NAMALWA (cell line): ENCODE measurements at places on chromosomes 16 and 17.
A peak's percentile ranks its signal among the peaks of the same experiment; 100 is the strongest.

GRCh38 chr17:72782985-72783701 is 309.3 kb downstream of the SLC39A11 start:
- no peak for DNase-seq

DNA sequence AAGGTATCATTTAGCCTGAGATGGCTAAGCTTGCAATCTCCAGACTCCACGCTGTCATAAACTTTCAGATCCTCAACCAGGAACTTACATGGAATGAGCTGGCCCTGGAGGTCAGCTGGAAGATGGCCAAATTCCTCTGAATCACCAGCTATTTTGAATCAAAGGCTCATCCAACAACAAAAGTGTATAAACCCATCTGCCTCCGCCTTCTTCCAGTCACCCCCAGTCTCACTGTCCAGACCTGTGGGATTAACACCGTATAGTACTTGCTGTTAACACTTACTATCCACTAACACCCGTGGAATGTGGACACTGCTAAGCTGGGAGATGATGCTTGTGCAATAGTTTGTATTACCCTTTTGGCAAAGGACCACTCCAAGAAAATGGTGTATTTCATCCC is 1.9 kb upstream of the LCMT1 start:
- no peak for DNase-seq

GRCh38 chr16:30977502-30977901 is 7.5 kb upstream of the HSD3B7 start:
- DNase-seq, result peak; percentile 57

DNA sequence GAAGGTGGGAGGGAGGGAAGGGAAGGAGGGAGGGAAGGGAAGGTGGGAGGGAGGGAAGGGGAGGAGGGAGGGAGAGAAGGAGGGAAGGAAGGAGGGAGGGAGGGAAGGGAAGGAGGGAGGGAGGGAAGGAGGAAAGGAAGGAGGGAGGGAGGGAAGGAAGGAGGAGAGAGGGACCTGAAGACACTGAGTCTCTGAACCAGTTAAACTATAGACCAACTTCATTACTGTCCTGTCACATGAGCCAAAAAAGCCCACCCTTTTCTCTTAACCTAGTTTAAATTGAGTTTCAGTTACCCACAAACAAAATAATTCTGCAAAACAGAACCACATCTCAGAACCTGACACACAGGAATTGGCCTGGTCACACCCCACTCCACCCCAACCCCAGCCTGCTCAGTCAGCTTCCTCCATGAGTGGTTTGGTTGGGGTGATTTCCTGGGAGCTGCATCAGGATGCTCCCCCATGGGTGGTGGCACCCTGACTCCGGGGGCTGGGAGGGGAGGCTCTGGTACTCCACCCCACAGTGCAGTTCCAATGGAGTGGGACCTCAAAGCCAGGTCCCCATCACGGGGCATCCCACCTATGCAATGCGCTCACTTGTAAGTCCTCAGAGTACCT is 4.7 kb upstream of the PRR29 start:
- DNase-seq, result no peak

DNA sequence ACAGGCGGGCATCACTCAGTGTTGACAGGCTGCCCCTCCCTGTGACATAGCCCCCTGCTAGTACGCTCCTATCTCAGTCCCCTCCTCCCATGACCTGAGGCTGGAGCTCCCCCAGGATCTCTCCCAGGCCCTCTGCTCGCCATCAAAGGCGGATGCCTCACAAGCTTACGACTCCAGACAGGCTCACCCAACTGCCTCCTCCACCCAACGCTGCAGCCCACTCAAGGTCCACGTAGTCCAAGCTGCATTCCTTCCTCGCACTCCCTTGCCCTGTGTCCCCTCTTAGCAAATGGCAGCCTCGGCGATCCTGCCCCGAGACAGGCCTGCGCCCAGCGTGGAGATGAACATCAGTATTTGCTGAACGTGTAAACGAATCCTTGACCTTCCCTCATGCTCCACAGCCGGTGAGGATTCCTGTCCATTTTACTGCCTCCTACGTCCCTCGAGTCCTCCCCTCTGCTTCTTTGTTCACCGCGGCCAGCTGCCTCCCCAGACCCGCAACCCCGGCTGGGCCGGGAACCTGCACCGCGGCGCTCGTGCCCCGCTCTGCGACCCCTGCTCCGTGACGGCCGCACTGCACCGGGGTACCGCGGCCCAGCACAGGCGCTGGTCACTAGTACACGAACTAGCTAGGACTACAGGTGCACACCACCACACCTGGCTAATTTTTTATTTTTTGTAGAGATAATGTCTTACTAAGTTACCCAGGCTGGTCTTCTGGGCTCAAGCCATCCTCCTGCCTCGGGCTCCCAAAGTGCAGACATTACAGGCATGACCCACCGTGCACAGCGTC is 838 bp upstream of the TMEM97 start:
- DNase-seq, result no peak

DNA sequence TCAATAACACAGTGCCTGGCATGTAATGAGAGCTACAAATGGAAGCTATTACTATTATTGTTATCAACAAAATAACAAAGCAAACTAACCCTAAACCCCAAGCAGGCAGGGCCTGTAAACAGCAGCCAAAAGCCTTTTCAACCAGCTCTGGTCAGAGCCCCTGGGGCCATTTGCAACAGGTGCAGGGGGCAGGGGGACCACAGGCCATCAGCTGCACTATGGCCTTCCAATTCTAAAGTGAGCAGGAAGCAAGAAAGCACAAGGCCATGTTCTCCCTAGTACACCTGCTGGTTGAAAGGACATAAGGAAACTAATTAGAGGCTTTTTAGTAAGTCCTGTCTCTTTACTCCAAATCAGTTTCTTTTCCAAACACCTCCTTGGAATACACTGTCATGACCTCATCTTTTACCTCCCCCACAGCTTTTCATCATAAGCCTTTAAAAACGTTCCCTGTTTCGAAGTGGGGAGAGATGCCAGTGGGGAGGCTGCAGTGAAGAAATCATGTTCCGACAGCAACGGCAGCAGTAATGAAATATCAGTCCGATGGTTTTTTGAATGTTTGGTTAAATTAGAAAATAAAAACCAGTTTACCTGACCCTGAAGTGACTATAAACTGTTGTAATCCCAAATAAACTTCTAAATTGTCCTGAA is 68.4 kb upstream of the GSG1L start:
- DNase-seq, result no peak

- DNase-seq, result no peak
These were observed 100.4 kb upstream of the FA2H start for GRCh38 chr16:74874912-74875546.

GRCh38 chr17:33667052-33667509 is 374.0 kb upstream of the ASIC2 start:
- DNase-seq, result no peak

- no peak for DNase-seq
These were observed 26.1 kb upstream of the ABCA8 start for GRCh38 chr17:68981288-68981687.

DNA sequence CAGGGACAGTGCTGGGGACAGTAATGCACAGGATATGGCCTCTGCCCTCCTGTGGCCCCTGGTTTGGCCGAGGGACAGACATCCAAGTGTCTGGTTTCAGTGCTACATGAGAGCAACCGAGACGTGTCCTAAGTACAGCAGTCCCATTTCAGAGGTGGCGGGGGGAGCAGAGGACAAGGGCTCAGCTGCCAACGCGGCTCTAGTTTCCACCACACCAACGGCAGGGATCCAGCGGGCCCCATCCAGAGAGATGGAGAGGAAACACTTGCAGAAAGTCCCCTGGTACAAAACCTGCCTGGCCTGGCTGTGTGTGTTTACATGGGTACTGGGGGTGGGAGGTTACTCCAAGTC is 125.8 kb upstream of the SMURF2 start:
- no peak for DNase-seq

- no peak for DNase-seq
These were observed 24.8 kb upstream of the MAP3K14 start for GRCh38 chr17:45341533-45342158.

DNA sequence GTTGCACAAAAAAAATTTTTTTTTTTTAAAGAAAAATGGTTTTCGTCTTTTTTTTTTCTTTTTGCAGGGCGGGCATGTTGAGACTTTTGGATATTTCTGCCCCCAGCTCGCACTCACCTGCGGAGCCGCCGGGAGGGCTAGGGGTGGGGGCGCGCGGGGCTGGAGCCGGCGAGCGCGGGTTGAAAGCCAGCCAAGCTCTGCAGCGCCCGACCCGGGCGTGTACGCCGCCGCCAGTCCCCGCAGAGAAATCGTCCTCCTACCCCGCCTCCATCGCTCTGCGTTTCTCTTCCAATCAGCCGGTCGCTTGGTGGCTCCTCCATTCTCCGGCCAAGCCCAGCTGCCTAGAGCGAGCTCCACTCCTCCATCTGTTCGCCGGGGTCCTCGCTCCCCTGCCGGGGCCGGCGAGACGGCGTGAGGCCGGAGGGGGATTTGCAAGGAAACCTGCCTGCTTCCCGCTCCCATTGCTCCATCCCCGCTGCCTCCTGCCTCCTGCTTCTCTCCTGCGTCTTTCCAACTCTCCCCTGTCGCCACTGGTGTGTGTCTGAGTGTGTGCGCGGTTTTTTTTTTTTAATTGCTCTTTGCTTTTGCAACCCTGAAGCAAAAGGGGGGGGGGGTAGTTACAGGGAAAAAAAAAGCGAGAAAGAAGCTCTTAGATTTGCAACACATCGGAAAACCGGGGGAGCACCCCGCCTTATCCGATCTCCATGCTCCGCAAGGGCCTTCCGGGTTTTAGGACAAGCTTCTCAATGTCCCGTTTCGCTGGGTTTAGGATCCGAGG is 1.8 kb upstream of the UBTF start:
- DNase-seq, result peak; percentile 88

GRCh38 chr16:25158401-25158800 is 46.9 kb downstream of the LCMT1 start:
- DNase-seq, result no peak

DNA sequence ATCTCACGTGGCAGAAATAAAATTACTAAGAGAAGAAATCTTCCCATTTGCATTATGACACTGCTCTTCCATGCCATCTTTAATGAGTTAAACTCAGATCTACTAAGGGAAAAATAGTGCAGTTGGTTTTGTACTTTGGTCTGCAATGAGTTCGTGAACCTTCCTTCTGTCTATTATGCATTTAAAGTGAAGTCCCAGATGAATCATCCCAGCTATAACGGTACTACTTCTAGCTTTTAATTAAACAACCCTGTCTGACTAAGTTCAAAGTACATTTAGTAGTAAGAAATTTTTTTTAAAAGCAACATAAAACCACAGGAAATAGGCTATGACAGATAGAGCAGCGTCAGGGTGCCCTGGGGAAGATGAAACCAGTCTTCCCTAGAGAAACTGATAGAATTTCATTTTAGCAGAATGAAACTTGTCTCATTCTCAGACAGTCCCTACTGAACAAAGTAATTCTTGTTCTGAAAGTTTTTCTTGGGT is 1.8 kb downstream of the TMIGD1 start:
- DNase-seq, result no peak

DNA sequence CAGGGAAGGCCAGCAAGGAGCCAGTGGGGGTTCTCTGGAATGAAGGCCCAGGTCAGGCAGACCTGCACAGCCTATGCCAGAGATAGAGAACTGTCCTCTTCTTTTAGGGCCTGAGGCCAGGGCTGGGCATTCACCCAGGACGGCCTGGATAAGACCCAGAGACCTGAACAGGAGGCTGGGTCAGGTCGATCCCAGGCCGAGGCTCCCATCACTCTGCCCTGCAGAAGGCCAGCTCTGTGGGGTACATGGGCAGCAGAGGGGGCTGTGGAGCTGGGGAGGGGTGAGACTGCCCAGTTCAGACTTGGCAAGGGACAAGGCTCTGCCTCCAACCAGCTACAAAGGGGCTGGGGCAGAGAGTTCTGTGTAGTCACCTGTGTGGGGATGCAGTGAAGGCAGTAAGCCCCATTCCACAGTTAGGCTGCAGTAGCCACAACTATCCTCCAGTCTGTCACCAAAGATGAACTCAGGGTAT is 14.6 kb downstream of the HSD11B2 start:
- DNase-seq, result no peak

- DNase-seq, result no peak
These were observed 27.7 kb upstream of the BCO1 start for GRCh38 chr16:81210807-81211206.

GRCh38 chr16:79508294-79508693 is 92.2 kb downstream of the MAF start:
- DNase-seq, result no peak

GRCh38 chr17:48587276-48588073 is 2.6 kb downstream of the HOXB3 start:
- DNase-seq, result no peak

DNA sequence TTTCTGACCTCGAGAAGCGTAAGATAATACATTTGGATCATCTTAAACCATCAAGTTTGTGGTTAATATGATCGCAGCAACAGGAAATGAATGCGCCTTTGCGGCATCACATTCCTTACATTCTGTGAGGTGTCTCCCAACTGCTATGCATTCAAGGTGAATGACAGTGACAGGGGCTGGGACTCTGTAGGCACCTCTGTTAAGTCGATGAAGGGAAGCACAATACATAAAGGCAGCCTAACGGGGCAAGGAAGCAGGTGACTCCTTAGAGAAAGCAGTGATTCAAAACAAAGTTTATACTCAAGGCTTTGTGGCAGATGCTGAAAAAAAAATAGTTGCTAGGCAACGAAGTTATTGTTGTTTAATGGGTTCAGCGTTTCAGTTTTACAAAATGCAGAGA is 21.6 kb upstream of the EVPL start:
- peak; percentile 22 for DNase-seq

DNA sequence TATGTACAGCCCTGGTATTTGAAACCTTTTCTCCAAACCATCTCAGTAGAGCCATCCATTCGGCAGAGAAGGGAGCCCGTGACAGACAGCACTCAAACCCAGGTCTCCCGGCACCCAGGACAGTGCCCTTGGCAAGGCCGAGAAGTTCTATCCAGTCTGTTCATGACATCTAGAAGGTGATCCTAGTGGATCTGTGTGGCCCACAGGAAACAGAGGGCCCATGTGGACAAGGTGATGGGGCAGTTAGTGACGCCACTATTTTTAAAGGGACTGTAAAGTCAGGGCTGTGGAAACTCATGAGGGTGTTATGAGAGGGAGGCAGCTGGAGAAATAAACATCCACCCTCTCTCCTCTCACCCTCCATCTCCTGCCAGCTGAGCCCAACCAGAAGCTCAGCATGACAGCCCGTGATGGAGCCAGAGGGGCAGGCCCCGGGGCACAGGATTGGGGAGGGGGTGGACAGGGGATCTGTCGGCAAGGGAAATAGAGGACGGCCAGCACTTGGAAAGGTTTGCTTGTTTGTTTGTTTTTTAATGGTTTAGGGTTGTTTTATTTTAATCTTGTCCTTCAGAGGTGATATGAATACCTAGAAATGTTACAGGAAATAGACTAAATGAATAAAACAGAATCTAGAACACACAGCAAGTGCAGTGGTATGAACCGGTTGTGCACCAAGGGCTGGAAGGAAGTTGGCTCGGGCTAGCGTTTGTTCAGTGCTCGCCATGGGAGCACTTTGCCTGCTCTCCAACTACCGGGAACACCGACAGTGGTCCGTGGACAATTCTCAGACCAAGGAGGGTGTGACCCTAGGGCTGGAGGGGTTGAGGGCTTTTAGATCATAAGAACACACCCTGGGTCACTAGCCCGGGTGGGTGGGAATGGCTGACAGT is 17.1 kb downstream of the MYLK3 start:
- no peak for DNase-seq

- DNase-seq, result no peak
These were observed 31.3 kb upstream of the TOX3 start for GRCh38 chr16:52578007-52578828.

DNA sequence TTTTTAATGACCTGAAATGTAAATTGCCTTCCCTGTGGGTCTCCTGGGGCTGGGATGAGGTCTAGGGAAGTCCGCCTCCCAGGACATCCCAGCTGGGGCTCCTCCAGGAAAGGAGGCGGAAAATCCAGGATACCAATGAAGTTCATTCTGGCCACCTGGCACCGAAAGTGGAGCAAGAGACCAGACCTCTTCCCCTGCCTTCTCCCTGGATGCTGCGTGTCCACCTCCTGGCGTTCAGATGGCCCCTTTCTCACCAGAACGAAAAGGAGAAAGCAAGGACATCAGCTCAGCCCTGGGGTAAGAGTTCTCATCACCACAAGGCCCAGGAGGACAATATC is 20.4 kb downstream of the RBFOX3 start:
- DNase-seq, result no peak
